ENCODE measurements at places on chromosomes 12 and 14.

DNA sequence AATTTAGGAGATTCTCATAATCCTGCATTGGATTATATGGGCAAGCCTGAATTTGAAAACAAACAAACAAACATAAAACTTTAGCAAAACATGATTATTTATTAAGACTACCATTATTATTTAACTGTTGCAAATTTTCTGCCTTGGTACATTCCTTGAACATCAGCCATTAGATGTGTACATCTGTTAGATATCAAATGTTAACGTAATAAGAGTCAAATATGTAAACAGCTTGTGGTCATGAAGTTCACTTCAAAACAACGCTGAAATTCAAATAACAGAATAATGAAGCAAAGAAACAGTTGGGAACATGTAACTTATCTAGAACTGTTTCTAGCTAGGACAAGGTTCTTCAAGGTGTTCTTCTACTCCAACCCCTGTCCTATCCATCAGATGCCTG, 14.3 kb upstream of the TMX1 start:
- DNase-seq = no peak

GRCh38 chr12:90120627-90121026, 412.0 kb upstream of the ATP2B1 start:
- no peak for DNase-seq

GRCh38 chr12:1890119-1890703, 28.2 kb downstream of the CACNA2D4 start:
- no peak for DNase-seq

DNA sequence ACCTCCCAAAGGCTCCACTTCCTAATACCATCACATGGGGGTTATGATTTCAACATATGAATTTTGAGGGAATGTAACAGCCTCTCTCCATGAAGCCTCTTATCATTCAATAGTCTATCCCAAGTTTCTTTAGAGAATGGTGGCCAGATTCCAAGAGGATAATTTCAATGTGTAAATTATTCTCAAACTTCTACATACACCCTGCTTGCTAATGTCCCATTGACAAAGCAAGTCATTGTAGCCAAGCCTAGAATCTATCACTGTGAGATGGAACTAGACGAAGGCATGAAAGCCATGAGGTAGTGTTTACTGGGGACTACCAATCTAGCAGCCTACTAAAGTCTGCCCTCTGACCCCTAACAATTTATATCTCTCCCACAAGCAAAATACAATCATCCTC, 3.8 kb downstream of the INHBC start:
- no peak for DNase-seq

GRCh38 chr12:62903151-62903550, 31.8 kb downstream of the PPM1H start:
- no peak for DNase-seq
